Motor neuron (in vitro differentiated cells): ENCODE measurements at places on chromosomes 1 and 21. TPM values are rescaled to one million over a fixed set of nuclear protein-coding genes. Genes with fewer than 3 reads are reported as not detected.

The MPL gene
- total RNA-seq, result not detected in 2 replicates

DNA sequence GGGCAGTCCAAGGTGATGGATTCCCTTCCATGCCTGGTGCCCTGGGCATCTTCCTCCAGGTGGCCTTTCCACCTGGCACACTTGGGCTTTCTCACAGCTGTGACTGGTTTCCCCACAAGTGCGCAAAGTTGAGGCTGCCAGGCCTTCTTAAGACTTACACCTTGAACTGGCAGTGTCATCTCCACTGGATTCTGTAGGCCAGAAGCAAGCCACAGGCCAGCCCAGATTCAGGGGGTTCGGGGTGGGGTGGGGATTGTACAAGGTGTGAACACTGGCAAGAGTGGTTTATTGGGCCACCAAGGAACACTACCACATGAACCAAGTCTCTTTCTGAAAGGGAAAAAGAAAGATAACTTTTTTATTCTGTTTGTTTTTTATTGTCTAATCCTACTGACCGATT, 27.2 kb downstream of the DYRK1A start:
- ATAC-seq, result no peak

The IL19 gene
- 0.90 and 5.4 TPM in 2 replicates for total RNA-seq

The TEX38 gene
- 1.2 TPM in 1 of 2 replicates, not detected in the other for total RNA-seq

DNA sequence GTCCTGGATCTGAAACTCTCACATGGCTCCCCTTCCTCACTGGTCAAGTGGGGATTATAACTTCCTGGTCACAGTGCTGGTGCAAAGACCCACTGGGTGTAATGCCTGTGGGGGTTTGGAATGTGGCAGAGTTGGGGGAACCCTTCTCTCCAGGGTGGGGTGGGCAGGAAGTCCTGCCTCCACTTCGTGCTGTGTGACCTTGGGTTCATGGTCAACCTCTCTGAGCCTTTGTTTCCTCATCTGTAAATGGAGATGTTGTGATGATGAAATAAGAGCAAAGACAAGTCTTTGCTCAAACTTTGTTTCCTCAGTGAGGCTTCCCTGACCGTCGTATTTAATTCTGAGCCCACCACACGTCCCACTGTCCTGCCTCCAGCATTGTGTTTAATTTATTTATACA, 564.7 kb downstream of the PTPRU start:
- no peak for ATAC-seq
